ENCODE measurements at places on chromosomes 5 and 9.

DNA sequence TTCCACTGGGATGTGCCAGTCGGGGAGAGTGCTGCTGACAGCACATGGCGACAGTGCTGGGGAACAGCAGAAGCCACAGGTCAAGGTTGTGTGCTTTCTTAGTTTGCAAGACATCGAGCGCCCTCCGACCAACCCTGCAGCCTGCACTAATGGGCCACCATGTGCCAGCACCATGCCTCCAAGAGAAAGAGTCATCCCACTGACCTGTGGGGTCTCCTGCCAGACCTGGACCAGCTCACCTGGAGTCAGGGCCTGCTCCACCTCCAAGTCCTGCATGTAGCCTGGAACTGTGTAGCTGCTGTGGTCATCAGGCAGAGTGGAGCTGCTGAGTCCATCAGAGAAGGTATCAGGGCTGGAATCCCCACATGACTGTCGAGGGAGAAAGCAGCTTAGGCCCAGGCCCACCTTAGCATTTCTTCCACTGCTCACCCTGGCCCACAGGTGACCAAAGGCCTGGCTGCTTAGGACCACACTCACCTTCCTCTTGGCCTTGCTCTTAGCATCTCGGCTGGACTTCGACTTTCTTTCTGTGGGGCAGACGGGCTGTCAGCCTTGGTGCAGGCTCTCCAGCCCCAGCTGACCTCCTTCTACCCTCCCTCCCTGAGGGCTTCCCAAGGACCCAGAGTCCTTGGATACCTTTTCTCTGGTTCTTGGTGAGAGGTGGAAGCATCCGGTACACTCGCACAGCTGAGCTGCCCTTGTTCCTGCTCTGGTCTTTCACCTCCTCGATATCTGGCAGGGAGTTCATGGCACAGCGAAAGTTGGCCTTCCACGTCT, 4.1 kb downstream of the IRF1 start:
- no peak for DNase-seq

DNA sequence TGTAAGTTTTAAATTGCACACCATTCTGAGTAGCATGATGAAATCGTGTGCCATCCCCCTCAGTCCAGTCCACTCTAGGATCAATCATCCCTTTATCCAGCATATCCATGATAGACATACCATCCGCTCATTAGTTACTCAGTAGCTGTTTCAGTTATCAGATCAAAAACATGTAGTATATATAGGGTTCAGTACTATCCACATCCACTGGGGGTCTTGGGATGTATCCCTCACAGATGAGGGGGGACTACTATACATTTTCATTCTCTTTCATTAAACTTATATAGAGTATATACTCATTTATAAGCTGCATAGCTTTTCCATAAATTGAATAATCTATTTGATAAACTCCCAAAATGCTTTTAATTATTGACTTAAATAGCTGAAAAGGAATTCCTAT, 67.6 kb downstream of the MEIKIN start:
- DNase-seq, result no peak

DNA sequence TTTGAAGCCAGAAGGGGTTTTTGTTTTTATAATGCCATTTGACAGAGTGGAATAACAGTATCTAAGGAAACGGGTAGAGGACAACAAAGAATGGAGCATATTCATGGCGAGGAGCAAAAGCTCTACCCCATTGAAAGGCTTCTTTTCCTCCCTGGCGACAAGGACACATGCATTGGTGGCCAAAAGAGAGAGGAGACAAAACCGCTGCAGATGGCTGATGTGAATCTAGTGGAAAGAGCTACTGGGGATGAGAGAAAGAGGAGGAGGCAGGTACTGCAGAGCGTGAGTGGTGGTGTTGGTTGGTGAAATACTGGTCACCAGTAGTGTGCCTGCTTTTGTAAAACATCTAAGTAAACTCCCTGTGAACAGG, 491 bp downstream of the APC start:
- peak; percentile 68 for DNase-seq

- no peak for DNase-seq
Measured at GRCh38 chr5:1093361-1093760, 18.5 kb downstream of the SLC12A7 start.

DNA sequence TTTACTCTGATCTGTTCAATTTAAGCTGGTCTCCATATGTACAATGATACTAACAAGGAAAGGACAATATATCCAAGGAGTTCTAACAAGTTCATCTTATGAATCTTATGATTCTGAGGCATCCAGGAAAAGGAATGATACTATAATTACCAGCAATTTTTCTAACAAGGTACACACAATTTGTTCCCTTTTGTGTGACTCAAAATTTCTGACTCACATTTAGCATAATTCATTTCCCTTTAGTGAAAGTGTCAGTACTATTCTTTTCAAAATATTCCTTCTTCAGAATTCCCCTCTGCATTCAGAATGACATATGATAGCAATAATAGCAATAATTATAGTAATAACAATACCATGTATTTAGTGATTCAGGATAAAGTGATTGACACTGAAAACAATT, 594.8 kb downstream of the DMRTA1 start:
- peak; percentile 33 for DNase-seq

GRCh38 chr9:93218671-93219420, 34.9 kb downstream of the WNK2 start:
- no peak for DNase-seq

- peak; percentile 46 for DNase-seq
Measured at GRCh38 chr9:13586587-13587374, 307.3 kb upstream of the MPDZ start.

DNA sequence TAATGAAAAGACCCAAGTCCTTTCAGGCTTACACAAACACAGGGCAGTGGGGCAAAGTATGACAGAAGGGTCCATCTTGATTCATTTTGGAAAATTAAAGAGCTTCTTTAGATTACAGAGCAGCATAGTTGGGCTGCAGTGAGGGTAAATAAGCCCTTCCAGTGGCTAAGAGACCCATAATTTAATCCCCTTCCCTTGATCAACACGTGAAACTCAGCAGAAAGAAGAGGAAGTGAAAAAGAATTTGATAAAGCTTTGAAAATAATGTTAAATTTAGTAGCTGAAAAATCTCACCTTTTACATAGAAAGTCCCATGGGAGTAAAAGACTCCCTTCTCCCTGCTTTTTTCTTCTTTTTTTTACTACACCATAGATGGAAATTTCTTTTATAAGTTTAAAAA, 87.6 kb downstream of the FREM1 start:
- no peak for DNase-seq

GRCh38 chr5:36264202-36264760, 22.6 kb upstream of the NADK2 start:
- no peak for DNase-seq
